ENCODE measurements at places on chromosomes 5 and 9.

DNA sequence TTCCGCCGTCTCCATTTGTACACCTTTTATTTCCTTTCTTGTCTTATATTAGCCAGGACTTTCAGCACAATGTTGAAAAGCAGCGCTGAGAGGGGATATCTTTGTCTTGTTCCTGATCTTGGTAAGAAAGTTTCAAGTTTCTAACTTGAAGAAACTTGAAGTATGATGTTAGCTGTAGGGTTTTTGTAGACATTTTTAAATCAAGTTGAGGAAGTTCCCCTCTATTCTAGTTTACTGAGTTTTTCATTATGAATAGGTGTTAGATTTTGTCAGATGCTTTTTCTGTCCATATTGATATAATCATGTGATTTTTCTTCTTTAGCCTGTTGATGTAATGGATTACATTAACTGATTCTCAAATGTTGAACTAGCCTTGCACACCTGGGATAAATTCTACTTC is 425.7 kb downstream of the PIK3R1 start:
- no peak for DNase-seq

DNA sequence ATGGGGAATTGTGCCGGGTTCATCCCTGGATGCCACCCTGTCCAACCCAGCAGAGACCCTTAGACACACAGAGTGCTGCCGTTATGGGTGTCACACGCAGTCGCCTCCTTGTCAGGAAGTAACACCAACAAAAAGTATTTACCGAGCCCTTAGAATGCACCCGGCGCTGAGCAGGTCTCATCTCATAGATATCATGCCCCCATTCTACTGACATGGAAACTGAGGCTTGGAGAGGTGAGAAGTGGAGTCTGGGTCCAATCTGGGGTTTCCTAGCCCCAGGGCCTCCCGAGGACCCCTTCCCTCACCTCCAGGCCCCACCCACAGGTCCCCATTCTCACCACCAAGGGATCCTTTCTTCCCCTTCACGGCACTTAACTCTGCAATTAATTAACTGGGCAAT is 36.8 kb upstream of the BARHL1 start:
- no peak for DNase-seq

DNA sequence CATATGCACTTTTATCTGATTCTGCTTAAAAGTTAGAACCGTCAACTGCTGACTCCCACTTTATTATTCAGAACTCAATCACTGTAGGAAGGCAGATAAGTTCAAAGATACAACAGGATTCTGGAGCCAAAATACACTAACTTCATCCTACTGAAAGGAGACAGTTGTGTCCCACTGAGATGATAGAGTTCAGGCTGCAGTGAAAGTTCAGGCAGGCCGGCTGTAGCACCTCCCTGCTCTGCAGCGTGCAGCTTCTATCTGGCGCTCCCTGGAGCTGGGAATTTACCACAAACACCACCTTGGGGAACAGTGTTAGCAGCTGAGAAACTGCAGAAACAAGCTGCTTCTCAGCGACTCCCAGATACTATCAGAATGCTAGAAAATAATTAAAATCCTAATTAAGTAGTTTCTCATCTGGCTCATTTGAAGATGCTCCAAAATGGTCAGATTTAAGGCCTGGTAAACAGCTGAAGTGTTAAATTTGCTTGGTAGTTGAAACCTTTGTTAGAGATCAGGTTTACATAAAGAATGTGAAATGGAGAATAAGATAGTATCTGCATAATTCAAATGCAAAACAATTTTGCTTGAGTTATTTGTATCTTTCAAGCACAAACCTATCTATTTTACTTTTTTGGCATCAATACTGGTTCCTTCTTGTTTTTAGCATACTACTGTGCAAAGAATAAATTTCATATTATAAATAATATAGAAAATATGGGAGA is 52.3 kb upstream of the CNTLN start:
- peak; percentile 54 for DNase-seq

- DNase-seq = no peak
Measured at GRCh38 chr5:170057311-170057710, 48.4 kb upstream of the FOXI1 start.

DNA sequence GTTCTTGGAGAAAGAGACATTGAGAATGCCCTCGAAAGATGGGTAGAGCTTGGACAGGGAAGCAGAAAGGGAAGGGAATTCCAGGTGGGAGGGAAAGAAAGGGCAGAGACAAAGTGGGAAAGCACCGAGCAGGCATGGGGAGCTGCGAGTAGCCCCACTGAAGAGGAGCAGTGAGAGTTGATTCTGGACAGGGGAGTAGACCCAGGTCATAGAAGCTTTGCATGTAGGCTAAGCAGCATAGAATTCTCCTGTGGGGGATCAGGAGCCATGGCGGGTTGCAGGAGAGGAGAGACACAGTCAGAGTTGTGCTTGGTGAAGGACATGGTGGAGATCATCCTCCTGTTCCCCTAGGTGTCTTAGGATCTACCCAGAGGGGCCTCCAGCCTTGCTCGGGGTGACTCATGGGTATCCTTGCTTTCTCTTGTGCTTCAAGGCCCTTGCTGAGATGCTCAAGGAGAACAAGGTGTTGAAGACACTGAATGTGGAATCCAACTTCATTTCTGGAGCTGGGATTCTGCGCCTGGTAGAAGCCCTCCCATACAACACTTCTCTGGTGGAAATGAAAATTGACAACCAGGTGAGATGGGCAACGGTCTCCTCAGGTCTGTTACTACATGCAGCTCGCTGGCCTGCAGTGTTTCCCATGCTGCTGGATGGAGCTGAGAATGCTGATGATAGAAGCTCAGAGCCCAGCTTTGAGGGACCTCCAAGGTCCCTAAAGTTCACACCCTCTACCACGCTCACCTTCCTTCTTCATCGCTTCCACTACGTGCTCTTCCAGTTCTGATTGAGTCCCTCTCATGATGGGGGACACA is 64.5 kb downstream of the TSTD2 start:
- no peak for DNase-seq

GRCh38 chr5:57382655-57383054 is 100.0 kb downstream of the ACTBL2 start:
- DNase-seq = no peak

DNA sequence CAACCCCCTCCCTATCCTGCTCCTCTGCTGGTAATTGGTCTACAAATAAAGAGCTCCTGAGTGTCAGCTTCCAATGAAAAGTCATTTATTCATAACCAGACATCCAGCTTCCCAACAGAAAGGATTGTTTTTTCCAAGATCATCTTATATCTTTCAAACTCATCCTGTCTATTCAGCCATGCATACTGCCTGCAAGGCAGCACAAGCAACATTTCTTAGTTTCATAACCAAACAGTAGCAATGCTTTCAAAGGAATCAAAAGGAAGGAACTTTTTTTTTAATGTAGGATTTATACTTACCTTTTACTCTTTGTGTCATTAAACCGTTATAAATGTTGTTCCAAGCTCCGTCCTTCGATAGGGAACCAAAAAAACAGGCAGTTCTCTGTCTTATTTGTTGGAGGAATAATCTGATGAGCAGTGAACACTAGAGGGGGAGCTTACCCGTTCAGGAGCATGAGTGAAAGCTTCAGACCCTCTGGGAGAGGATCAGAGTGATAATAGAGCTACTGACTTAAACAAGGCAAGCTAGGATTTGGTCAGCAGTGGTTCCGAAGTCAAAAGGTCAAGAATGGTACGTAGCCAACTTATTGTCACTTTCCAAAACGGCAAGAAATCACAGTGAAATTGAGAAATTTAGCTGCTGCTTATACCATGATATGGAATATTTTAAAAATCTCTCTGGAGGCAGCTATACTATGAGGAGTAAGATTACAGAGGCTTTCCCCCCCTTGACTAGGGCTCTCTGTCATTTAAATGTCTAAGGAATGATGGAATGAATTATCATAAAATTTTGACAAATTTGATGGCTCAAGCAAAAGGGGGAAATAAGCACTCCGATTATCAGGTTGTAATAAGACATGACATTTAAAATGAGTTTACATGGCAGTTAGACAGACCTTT is 892.9 kb downstream of the NR2F1-AS1 start:
- DNase-seq = peak; percentile 75

Measured in brain microvascular endothelial cell (primary cell).